Left renal pelvis (tissue), 4 donors: ENCODE measurements at places on chromosomes 3 and 15. TPM values are rescaled to one million over a fixed set of nuclear protein-coding genes. Genes with fewer than 3 reads are reported as not detected.

Gene DZIP1L
- 17.0 TPM for polyA plus RNA-seq

GRCh38 chr3:79018671-79019136, 749.1 kb downstream of the ROBO1 start:
- DNase-seq: no peak

DNA sequence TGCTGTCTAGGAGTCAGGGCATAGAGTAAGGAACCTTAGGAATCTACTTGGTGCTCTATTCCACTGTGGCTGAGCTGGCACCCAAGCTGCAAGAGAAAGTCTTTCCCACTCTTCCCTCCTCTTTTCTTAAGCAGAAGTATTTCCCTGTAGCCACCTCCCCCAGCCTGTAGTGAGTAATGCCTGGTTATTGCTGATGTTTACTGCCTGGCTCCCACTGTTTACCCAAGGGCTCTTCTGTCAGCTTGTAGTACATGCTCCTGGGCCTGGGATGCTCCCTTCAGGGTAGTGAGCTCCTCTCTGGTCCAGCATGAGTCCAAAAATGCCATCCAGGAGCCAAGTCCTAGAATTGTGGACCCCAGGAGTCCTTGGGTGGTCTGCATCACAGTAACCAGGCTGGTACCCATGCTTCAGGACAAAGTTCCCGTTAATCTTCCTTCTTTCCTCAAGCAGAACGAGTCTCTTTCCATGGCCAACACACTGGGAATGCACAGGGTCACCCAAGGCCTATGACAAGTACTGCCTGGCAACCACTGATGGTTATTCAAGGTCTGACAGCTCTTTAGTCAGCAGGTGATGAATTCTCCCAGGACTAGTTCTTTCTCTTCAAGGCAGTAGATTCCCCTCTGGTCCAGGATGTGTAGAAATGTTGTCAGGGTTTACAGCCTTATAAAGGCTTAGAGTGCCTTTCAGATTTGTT, 17.6 kb downstream of the GALK2 start:
- DNase-seq: no peak

DNA sequence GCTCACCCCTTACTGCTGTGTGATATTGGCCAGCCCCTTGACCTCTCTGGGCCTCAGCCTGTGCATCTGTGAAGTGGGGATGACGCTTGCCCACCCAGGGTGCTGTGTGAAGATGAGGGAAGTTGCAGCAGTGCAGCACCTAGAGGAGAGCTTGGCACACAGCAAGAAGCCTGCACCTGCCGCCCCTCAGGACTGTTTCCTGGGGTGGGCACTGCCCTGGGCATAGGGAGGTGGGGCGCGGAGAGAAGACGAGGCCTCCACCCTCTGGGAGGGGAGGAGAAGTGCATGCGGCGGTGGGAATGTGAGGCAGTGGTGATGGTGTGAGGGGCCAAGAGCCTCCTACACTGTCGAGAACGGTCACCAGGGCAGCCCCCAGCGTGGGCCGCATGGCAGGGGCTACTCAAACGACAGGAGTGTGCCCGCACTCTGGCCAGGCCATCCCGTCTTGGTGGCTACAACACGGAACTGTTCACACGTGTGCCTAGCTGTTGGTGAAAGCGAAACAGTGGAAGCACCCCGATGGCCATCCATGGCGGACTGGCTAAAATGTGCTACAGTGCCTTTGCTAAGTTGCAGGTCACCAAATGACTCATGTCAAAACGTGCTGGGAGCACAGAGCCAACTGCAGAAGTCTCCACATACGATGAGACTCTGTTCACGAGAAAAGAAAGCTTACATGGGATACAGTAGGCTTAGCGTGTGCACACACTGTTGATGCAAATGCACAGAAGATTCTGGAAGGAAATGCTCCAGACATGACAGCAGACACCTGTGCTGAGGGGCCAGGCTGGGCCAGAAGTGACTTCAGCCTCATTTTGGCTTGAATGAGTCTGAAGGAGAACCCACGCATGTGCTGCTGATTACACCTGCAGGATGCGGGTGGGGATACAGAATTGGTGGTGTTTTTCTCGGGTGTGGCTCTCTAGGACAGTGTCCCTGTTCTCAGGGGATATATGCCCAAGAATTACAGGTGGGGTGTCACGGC, 40.4 kb upstream of the IQSEC1 start:
- no peak for DNase-seq

GRCh38 chr3:107662586-107662985, 139.8 kb downstream of the BBX start:
- no peak for DNase-seq

DNA sequence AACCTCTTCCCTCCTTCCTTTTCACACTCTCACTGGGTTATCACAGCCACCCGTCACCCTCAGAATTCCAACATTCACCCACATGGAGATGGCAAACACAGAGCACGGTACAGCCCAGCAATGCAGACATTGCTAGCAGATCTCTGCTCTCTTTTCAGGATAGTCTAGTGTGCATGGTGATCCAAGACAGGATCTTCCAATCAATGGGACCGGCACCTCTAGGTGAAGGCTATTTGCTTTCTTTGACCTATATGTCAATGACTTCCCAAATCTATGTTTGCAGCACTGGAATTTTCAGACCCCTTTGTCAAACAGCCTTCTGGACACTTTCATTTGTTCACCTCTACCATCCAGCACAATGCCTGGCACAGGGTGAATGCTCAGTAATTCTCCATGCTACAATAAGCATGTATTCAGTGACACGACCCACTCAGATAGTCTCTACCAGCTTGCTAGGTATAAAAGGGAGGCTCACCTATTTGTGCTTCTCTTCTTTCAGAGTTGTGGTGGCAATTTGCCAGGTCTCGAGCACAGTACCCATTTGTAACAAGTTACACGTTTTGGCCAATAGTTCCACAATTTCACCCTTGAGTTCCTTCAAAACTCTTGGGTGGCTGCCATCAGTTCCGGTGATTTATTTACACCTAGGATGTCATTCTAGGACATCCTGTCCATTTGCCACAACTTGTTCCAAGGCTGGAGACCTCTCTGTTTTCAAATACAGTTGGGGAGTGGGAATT, 279.1 kb upstream of the ICE2 start:
- DNase-seq: no peak

DNA sequence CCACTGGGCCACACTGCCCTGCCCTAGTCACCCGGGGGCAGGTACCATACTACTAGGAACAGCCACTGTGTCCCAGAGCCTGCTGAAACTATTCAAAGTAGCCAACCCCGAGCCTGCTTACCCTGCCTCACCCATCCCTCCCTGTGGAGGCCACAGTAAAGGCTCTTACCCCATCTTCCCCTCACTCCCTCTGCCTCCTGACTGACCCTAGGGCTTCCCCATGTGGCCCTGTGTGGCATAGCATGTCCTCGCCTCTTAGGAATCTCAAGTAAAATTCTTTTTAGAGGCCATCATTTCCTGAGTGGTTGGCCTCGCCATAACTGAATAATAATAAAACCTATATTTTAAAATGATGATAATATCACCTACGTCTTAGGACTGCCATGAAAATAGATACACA, 112.2 kb upstream of the SLC6A11 start:
- no peak for DNase-seq

Gene DNAH12
- 0.70 TPM for polyA plus RNA-seq

Gene MEF2A
- 63.8 TPM for polyA plus RNA-seq

DNA sequence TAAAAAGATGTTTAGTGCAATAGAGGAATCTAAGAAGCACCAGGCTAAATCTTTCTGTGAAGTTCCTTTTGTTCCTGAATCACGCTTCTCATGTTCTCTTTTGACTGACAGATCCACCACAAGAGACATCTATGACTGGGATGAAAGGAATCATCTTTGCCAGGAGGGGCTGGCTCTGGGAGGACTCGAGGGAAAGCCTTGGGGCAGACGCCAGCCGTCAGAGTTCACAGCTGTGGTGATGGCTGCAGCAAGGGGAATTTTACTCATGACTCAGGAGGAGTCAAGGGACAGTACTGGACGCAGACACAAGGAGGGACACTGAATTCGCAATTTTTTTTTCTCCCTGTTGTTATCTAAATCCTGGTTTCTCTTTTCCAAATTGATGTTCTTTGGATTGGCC, 38.7 kb downstream of the C3orf38 start:
- no peak for DNase-seq
